ENCODE measurements at places on chromosomes 1 and 21.

DNA sequence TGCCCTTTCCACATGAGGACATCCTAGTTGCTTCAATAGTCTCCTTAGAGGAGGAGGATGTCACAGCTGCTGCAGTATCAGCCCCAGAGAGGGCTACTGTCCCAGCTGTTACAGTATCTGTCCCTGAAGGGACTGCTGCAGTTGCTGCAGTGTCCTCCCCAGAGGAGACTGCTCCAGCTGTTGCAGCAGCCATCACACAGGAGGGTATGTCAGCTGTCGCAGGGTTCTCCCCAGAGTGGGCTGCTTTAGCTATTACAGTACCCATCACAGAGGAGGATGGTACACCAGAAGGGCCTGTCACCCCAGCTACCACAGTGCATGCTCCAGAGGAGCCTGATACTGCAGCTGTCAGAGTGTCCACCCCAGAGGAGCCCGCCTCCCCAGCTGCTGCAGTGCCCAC lies 78.5 kb upstream of the BMP8A start:
- DNase-seq = no peak

- no peak for DNase-seq
Measured at GRCh38 chr1:240402326-240402725, 209.6 kb downstream of the GREM2 start.

DNA sequence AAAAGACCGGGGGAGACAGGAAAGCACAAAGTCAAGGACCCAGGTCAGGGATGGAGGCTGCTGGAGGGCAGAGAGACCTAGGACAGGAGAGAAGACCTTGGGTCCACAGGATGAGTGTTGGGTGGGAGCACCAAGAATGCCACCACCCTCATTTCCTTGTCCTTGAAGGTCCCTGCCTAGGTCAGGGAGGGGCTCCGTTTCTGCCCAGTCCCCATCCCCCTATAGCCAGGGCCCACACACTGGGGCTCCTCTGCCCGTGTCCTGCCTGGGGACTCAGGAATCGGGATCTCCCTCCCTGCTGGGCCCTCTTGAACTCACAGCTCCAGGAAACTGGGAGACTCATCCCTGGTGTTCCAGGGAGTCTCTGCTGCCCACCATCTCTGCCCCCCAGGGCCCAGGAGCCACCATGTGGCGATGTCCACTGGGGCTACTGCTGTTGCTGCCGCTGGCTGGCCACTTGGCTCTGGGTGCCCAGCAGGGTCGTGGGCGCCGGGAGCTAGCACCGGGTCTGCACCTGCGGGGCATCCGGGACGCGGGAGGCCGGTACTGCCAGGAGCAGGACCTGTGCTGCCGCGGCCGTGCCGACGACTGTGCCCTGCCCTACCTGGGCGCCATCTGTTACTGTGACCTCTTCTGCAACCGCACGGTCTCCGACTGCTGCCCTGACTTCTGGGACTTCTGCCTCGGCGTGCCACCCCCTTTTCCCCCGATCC lies 584 bp downstream of the TINAGL1 start:
- DNase-seq = no peak

GRCh38 chr1:98707556-98707955 lies 46.0 kb downstream of the SNX7 start:
- DNase-seq = no peak

DNA sequence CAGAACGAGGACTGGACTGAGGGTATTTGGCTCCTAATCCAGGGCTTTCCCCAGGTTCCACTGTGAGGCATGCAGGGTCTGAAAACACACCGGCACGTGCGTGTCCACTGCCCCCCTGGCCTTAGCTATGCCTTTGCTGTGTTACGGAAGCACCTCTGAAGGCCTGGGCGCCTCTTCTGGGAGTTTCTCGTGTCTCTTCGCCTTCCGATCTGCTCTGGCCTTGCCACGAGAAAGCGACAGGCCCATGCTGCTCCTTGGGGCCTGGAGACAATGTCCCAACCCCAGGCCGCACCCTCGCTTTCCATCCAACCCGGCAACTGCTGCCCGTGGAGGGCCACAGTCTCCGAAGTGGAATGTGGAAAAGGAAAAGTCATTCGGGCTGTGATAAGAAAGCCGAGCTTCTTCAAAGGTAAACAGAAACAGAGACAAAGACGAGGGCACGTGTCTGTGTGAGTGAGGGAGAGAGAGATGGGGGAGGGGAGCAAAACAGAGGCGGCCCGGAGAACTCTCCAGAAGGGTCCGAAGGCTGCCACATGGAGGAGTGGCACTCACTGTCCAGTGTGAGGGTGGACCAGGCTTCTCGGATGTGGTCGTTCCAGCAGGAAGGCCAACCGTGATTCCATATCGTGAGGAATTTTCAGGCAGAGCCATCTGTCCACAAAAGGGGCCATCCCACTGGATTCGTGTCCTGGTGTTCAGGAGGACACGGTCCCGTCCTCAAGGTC lies 3.4 kb upstream of the UMODL1 start:
- no peak for DNase-seq

DNA sequence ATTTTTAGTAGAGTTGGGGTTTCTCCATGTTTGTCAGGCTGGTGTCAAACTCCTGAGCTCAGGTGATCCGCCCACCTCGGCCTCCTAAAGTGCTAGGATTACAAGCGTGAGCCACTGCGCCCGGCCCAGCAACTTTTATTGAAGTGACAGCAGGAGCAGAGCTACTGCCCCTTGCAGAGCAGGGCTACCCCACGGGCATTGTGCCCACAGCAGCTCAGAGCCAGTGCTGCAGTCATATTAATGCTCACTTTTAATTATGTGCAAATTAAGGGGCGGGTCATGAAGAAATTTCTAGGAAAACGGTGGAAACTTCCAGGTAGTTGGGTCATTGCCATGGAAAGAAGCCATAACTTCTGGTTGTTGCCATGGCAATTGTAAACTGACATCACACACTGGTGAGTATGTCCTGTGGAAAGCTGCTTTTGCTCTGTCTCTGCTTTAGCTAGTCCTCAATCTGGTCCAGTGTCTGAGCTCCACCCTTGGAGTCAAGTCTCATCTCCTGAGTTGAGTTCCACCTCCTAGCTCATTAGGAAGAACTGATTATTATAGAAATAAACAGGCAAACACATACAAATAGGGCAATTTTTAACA lies 127.3 kb upstream of the ADGRL4 start:
- DNase-seq = no peak

DNA sequence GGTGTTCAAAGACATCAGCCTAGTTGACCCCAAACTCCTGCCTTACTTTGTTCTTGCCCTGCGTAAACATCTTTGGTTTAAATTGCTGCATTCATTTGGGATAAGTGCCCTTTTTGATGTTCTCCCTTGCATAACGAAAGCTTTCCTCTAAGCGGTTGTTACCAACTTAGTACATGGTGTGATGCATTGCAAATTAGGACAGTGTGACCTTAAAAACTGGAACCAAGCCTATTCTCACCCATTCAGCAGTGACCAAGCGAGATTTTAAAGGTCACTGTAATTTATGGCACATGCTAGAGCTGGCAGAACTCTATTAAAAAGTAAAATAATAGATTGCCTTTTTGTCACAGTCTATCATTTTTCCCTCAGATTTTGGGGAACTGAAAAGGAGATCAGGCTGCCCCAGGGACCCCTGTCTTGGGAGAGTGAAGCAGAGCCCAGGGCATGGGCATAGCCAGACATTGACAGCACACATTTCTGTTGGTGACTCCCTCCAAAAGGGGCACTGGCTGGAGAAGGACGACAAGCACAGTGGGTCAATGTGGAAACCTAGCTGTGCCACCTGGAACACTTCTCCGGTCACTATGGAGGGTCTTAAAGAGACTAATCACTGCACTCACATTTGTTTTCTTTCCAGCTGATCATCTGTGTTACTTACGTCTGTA lies 63.9 kb downstream of the KCNK1 start:
- DNase-seq = no peak

DNA sequence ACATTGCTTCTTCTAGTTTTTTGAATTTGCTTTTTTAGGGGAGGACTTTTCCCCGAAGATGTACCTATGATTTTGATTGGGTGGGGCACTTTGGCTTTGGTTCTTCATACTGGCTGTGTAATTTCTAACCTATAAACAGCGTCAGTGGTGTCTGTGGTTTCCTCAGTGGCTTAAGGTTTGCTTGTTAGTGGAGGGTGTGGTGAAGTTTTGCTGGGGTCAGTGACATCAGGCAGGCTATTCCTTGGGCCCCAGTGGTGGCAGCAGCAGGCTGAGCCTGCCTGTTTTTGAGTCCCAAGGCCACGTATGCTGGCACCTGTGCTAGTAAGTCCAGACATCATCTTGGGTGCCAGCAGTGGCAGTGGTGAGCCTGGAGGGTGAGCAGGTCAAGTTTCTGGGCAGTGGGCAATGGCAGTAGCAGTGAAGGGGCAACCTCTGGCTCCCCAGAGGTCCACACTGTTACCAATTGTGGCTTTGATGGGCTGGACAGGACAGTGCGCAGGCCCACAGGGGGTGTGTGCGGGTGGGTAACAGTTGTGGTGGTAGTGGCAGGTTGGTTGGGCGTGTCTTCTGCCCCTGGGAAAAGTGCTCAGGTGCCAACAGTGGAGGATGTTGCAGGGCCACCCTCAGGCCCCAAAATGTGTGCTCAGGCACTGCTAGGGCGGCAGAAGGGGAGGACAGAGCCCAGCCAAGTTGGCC lies 54.9 kb upstream of the B3GALT2 start:
- no peak for DNase-seq

- no peak for DNase-seq
Measured at GRCh38 chr1:248054671-248055070, 8.0 kb downstream of the OR2L3 start.

- DNase-seq = no peak
Measured at GRCh38 chr1:64942675-64943074, 23.7 kb downstream of the JAK1 start.

DNA sequence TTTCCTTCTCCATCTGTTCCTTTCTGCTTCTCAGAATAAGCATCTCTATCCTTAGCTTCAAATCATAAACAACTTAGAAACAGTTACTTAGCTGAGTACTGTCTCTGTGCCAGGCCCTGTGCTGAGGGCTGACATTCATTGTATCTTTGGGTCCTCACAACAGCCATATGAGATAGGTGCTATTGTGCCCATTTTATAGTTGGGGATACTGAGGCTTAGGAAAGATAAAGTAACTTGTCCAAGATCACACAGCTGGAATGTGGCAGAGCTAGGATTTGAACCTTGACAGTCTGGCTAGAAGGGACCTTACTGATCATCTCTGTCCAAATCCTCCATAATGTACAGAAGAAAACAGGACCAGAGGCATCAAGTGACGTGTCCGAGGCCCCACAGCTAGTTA lies 25.0 kb downstream of the CD247 start:
- DNase-seq = no peak

GRCh38 chr1:59057211-59057694 lies 239.6 kb upstream of the FGGY start:
- no peak for DNase-seq

DNA sequence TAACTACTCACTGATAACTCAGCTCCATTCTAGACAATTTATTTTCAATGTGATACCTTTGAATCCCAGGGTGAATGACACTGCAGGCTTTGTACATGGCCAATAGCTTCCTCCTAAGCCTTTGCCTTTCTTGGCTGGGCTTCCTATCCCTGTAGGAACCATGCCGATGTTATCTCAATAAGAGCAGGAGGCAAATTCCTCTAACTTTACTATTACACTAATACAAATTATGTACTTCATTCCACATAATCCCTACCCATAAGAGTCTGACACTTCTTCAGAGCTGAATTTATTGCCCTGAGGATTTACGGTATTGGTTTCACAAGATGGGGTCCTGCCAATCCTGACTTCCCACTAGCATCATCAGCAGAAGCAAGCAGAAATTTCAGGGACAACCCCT lies 14.0 kb downstream of the TGFBR3 start:
- DNase-seq = no peak

DNA sequence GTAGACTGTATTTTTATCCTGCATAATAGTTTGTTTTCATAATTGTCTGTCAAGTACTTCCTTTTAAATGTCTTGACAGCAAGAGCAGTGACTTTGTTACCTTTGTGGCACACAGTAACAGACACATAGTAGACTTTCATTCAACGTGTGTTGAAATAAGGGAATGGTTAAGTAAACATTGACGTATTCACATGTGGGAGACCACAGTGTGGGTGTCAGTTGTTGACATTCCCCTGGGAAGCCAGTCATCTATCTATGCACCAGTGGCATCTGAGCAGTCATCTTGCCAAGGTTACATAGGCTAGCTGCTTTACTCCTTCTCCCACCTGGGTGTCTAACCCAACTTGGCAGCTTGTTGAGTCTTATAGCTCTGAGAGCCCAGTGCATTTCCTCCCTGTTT lies 1.4 kb upstream of the NUP133 start:
- no peak for DNase-seq

DNA sequence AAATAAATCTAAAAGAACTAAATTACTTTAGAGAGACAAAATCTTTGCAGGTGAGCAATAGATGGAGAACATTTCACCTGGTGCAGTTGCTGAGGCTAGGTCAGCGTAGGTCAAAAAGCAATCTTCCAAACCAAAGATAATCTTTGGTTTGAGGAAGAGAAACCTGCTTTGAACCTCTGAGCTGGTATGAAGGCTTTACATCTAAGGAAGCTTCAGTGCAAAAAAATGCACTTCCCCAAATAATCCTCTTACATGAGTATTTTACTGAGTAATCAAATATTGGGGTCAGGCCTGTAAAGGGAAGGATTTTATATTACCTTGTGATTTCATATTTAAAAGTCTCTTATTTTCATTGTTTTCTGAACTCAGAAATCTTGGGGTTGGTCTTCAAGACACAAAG lies 223.6 kb downstream of the SRGAP2C start:
- no peak for DNase-seq

DNA sequence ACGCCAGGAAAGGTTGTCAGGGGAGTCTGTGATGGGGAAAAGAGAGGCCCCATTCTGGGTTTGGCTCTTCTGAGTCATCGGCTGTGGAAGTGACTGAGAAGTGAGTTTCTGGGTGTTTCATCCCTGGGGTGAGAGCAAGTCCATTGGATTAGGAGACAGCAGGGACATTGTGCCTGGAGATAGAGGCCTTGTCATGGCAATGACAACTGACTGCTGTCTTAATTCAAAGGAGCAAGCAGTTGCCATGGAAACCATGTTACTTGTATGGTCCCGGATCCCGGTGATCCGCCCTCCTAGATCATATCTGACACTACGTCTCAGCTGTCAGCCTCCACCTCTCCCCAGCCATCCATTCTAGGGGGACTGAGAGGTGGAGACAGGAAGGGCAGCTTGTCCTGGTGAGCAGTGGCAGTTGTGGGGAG lies 34.4 kb downstream of the KIAA0040 start:
- no peak for DNase-seq

All from stimulated activated CD4-positive, alpha-beta T cell treated with anti-CD3 and anti-CD28 coated beads, Interleukin-15, amount 100 ng/mL, for 48 hours (primary cell).